ENCODE measurements at places on chromosomes 3 and 15. TPM values are rescaled to one million over a fixed set of nuclear protein-coding genes. Genes with fewer than 3 reads are reported as not detected.

The UCN2 gene
- not detected for total RNA-seq

The CCDC39 gene
- not detected for total RNA-seq

The NR2E3 gene
- not detected for total RNA-seq

The NMB gene
- total RNA-seq, result 3.2 TPM

The LIPC gene
- total RNA-seq, result 1.2 TPM

The PLSCR5 gene
- not detected for total RNA-seq

The IQCF5 gene
- not detected for total RNA-seq
